AG04449 (cell line): ENCODE measurements at places on chromosomes 1 and 21.
A peak's percentile ranks its signal among the peaks of the same experiment; 100 is the strongest.

GRCh38 chr1:221328371-221328770 lies 413.5 kb downstream of the DUSP10 start:
- DNase-seq: no peak

DNA sequence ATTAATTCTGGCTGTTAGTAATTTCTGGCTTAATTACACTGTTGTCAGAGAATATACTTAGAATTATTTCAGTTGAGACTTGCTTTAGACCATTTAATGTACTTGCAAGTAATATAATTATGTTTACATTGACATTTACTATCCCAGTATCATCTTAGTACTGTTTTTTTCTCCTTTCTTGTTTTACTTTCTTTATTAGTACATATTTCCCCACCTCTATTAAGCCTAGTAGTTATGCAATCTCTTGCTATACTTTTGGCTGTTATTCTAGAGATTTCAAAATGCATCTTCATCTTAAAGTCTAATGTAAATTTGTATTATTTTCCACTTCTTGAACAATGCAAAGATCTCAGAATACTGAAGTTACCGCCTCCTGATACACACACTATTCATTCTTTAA lies 24.4 kb downstream of the BRWD1 start:
- no peak for DNase-seq

GRCh38 chr1:160125746-160126145 lies 10.2 kb downstream of the ATP1A2 start:
- DNase-seq: no peak

- DNase-seq: peak; percentile 56
These were observed 38.4 kb upstream of the KCNQ4 start for GRCh38 chr1:40745176-40745575.

- DNase-seq: peak; percentile 26
These were observed 256.6 kb downstream of the ST6GALNAC3 start for GRCh38 chr1:76330991-76331603.

GRCh38 chr21:41975391-41976272 lies 21.8 kb upstream of the C2CD2 start:
- DNase-seq: no peak

DNA sequence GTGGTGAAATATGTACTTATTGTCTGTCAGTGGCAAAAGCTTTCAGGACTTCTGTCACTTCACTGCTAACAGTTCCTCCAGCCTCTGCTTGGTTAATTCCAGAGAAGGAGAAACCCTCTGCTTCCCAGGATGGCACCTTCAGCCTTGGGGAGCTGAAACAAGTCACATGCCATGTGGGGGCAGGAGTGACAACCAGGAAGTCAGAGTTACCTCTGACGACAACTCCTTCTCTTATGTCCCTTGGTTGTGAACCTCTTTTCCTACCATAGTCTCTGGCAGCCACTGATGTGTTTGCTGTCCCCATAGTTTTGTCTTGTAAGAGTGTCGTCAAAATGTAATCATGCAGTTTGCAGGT lies 53.6 kb downstream of the FCRL5 start:
- no peak for DNase-seq

DNA sequence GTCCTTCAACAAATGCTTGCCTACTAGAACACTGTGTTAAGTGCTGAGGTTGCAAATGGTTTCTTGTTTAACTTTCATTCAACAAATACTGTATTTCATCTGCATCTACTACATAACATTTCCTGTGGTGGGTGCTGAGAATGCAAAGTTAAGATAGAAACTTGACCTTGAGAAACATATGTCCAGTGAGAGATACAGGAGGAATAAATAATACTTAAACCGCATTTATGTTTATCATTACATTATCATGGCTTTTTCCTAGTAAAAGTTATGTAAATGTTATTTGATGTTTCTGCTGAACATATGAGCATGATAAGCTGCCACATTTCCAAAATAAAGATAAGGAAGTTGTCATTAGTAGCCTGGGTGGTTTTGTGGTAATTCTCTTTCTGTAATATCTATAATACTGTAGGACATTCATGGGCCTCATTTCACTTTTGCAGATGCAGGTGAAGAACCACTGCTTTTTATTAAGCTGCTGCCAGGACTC lies 590.4 kb downstream of the PLPP3 start:
- DNase-seq: no peak
